Skin of body (tissue), 3 donors: ENCODE measurements at places on chromosomes 6 and 20.

- no peak for DNase-seq
These were observed 30.6 kb downstream of the SPINT4 start for GRCh38 chr20:45752746-45753145.

- DNase-seq: no peak
These were observed 88.9 kb downstream of the HIVEP2 start for GRCh38 chr6:142855893-142856623.

- DNase-seq: no peak
These were observed 80.9 kb downstream of the WASF1 start for GRCh38 chr6:110098511-110099116.

DNA sequence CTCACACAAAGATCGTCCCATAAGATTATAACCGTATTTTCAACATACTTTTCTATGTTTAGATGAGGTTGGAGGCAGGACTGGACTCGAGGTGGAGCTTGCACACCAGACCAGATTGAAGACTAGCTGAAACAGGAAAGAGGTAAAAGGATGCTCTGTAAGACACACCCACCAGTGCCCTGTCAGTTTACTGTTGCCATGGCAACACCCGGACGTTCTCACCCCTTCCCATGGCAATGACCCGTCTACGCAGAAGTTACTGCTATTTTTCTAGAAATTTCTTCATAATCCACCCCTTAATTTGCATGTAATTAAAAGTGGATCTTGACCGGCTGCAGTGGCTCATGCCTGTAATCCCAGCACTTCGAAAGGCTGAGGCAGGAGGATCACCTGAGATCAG, 13.6 kb upstream of the SRSF6 start:
- DNase-seq: no peak

DNA sequence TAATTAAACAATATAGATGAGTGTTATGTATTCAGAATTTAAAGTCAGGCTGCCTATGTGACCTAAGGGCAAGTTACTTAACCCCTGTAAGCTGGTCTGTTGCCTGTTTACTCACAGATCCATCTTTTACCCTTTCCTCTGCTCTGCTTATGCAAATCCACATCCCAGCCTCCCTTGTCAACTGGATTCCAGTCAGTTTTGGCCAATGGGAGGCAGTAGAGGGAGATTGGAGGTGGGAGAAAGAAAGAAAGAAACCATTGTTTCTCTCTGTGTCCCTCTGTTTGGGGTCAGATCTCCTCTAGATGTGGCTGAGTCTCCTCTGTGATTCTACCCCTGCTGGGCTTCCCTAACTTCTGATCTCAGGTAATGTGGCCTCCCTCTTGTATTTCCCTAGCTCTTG, 266.8 kb upstream of the PLN start:
- no peak for DNase-seq

- DNase-seq: no peak
These were observed 13.2 kb downstream of the MMS22L start for GRCh38 chr6:97269821-97270220.

- DNase-seq: no peak
These were observed 22.6 kb upstream of the SGK2 start for GRCh38 chr20:43536041-43536816.

GRCh38 chr20:35514371-35514932, 15.0 kb downstream of the C20orf173 start:
- DNase-seq: no peak

DNA sequence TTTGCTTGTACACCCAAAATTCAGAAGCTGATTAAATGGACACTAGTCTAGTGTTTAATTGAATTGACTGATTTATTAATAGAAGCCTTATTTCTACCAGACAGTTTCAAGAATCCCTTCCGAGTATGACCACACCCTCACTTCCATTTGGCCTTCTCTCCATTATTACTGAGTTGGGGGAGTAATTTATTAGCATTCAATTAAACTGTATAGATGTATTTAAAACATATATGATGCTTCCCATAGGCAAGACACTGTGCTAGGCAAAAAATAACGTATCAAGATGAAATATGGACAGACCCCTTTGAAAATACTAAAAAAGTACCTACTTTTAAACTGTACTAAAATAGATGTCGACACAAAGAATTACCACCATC, 112.9 kb upstream of the PHACTR1 start:
- DNase-seq: no peak

DNA sequence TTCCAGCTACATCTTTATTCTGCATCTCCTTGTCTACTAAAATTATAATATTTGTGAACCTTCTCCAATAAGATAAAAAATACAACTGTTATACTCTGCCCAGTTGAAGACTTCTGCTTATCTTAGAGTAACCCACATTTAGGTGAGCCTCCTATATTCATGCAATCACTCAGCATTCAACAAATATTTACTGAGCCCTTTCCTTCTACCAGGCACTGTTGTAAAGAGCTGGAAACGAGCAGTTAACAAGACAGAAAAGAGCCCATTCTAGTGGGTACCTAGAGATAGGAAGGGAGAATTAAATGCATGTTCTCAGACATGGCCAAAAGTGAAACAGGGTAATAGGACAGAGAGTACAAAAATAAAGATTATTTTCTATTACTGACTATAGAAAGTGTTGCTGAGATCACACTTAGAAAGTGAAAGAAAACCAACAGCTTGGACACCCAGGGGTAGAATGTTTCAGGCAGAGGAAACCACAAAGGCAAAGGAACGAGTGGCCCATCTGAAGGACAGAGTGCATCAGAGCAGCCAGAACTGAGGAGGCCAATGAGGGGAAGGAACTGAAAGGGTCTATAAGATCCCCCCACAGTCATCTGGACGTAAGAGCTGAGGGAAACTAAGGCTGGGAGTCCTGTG, 50.8 kb upstream of the SMLR1 start:
- no peak for DNase-seq

- no peak for DNase-seq
These were observed 130.3 kb downstream of the ZNF217 start for GRCh38 chr20:53463101-53463972.
